Small intestine (tissue), 16 donors: ENCODE measurements at places on chromosomes 12 and 14. TPM values are rescaled to one million over a fixed set of nuclear protein-coding genes. Genes with fewer than 3 reads are reported as not detected.

Gene AQP5
- not detected for polyA plus RNA-seq

Gene RGS6
- not detected for polyA plus RNA-seq

Gene CLEC7A
- polyA plus RNA-seq, result 4.5 TPM

Gene MYH6
- polyA plus RNA-seq, result 0.27 TPM

Gene SPTSSA
- 30.5 TPM for polyA plus RNA-seq

Gene GLIPR1
- polyA plus RNA-seq, result 8.1 TPM

Gene ZNF891
- polyA plus RNA-seq, result 2.9 TPM

Gene ANKS1B
- polyA plus RNA-seq, result 0.44 TPM

Gene TEX52
- not detected for polyA plus RNA-seq

Gene HOXC6
- 1.9 TPM for polyA plus RNA-seq

Gene PDE6H
- not detected for polyA plus RNA-seq

Gene POTEM
- not detected for polyA plus RNA-seq

Gene ABCB9
- 4.1 TPM for polyA plus RNA-seq

Gene TSPAN19
- polyA plus RNA-seq, result not detected

Gene BEGAIN
- polyA plus RNA-seq, result 7.4 TPM

Gene LAG3
- polyA plus RNA-seq, result 0.76 TPM

Gene SLC38A4
- not detected for polyA plus RNA-seq

Gene MGST1
- 63.5 TPM for polyA plus RNA-seq

Gene TSHR
- not detected for polyA plus RNA-seq

Gene CD163
- polyA plus RNA-seq, result 6.3 TPM

Gene GPR68
- polyA plus RNA-seq, result 0.54 TPM

Gene ALG10B
- polyA plus RNA-seq, result 0.54 TPM

Gene PTPRB
- polyA plus RNA-seq, result 1.9 TPM

Gene TBX3
- polyA plus RNA-seq, result 104 TPM

Gene CCDC38
- polyA plus RNA-seq, result not detected

Gene SPX
- 0.58 TPM for polyA plus RNA-seq

Gene KRT2
- 1.1 TPM for polyA plus RNA-seq

Gene GON7
- polyA plus RNA-seq, result 28.2 TPM

Gene PTPRQ
- polyA plus RNA-seq, result not detected

Gene G2E3
- polyA plus RNA-seq, result 2.2 TPM

Gene IRAK3
- 4.0 TPM for polyA plus RNA-seq

Gene PRIMA1
- 1.4 TPM for polyA plus RNA-seq

Gene SERPINA5
- 0.54 TPM for polyA plus RNA-seq

Gene KRT73
- polyA plus RNA-seq, result 2.2 TPM
